ENCODE measurements at places on chromosomes 3 and 15.

GRCh38 chr3:35690271-35690670 lies 50.9 kb downstream of the ARPP21 start:
- no peak for DNase-seq

- DNase-seq: no peak
Observed at GRCh38 chr3:197675951-197676350, 60.8 kb downstream of the RUBCN start.

DNA sequence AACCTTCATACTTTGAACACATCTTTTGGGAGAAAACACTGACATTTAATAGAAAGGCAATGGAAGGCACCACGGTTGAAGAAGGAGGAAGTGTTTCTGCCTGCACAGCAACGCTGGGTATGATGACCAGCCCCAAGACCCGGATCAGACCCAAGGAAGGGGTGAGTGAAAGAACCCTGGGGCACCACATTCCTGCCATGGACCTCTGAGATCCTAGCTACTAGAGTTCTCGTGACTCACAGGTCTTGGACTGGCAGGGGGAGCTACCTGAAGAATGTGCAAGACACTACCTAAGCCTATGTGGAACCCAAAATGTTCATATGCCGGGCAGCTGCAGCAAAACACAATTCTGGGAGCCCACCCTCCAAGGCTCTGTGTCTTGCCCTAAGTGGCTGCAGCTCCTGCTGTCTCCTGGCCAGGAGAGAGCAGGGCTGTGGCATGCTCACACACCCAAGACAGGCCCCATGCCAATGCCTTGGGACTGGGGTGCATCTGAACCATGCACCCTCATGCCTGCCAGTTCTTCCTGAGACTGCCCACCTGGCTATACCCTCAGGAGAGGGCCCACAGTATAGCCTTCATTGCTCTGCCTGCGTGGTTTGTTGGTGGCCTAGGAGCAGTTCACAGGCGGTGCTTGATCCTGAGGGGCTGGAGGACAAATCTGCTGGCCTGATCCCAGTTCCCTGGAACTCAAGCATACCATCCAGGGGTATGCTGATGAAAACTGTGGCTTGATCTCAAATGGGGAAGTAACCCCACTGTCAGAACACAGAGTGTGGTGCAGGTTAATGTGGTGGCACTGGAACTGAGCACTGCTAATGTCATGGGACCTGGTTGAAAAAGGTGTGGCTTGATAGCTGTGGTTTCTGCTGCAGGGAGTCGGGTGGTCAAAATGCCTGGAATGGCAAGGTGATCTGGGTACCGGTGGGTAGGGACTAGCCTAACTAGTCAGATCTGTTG lies 353.3 kb upstream of the ARHGEF26 start:
- no peak for DNase-seq

GRCh38 chr3:103873021-103873420 lies 1438.2 kb downstream of the ZPLD1 start:
- DNase-seq: no peak

GRCh38 chr15:47293466-47294162 lies 423.7 kb upstream of the SEMA6D start:
- peak; percentile 92 for DNase-seq

DNA sequence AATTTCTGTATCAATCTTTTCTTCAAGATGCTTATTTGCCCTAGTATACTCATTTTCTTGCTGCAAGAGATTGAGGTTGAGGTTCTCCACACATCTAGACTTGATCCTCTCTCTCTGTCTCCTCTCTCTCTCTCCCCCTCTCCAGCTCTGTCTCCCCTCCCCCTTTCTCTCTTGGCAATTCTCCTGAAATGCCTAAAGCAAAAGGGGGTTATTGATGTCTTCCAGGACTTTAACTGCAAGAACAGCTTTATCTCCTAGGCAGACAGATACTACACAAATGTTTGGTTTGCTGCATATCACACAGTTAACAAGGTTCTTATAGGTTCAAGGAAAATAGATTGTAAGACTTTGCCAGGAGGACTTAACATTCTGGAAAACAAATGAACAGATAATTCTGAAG lies 52.1 kb downstream of the TMEM212 start:
- no peak for DNase-seq

- DNase-seq: no peak
Observed at GRCh38 chr15:44145495-44145894, 49.6 kb downstream of the FRMD5 start.

GRCh38 chr15:51621936-51622603 lies 501 bp downstream of the DMXL2 start:
- DNase-seq: peak; percentile 57

GRCh38 chr3:54759166-54759565 lies 168.7 kb downstream of the LRTM1 start:
- DNase-seq: no peak

GRCh38 chr15:70299931-70300869 lies 202.5 kb upstream of the TLE3 start:
- DNase-seq: no peak

GRCh38 chr3:127307112-127307835 lies 19.4 kb upstream of the PRR20G start:
- DNase-seq: no peak

DNA sequence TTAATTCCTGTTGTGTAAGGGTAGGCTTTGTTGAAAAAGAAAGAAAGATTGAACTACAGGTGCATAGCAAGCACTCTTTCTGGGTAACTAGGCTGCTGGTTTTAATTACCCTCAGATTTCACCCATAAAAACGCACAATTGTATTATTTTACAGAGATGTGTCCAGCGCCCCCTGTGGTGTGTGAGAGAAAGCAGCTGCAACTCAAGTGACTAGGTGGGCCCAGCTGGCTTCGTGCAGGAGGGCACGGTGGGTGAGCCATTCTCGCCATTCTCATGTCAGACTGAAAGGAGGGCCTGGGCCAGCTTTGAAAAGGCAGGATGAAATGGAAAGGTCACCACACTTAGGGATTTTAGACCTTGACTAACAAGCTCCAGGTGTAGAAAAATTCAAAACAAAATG lies 122.6 kb downstream of the LRIG1 start:
- no peak for DNase-seq

GRCh38 chr3:69443457-69443920 lies 57.6 kb upstream of the FRMD4B start:
- peak; percentile 16 for DNase-seq

- DNase-seq: no peak
Observed at GRCh38 chr3:153282355-153282754, 120.3 kb downstream of the RAP2B start.

- peak; percentile 27 for DNase-seq
Observed at GRCh38 chr15:24878153-24878552, 76.6 kb upstream of the SNRPN start.

DNA sequence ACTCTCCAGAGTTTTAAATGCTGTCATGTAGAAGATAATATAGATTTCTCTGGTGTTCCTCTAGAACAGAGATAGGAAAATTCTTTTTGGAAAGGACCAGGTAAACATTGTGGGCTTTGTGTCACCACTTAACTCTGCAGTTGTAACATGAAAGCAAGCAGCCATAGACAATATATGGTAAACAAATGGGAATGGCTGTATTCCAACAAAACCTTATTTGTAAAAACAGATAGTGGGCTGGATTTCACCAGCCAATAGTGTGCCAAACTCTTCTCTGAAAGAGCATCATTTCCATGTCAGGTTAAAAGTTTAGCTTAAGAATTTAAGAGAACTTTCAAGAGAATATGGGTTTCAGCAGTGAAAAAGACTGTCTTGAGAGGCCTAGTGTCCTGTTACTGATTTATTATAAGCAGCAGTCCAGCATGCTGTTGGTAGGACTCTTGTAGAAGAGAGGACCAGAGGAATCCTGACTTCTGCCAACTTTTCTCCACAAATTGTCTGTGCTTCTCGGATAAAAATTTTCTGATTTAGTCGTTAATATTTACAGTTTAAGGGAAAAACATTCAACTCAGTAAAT lies 107.7 kb downstream of the TCF12 start:
- DNase-seq: peak; percentile 28

- DNase-seq: peak; percentile 24
Observed at GRCh38 chr15:90087454-90088154, 14.7 kb downstream of the IDH2 start.

GRCh38 chr3:185655426-185656320 lies 69.6 kb downstream of the SENP2 start:
- DNase-seq: no peak

- DNase-seq: no peak
Observed at GRCh38 chr3:155370198-155370597, 76.7 kb upstream of the STRIT1 start.

DNA sequence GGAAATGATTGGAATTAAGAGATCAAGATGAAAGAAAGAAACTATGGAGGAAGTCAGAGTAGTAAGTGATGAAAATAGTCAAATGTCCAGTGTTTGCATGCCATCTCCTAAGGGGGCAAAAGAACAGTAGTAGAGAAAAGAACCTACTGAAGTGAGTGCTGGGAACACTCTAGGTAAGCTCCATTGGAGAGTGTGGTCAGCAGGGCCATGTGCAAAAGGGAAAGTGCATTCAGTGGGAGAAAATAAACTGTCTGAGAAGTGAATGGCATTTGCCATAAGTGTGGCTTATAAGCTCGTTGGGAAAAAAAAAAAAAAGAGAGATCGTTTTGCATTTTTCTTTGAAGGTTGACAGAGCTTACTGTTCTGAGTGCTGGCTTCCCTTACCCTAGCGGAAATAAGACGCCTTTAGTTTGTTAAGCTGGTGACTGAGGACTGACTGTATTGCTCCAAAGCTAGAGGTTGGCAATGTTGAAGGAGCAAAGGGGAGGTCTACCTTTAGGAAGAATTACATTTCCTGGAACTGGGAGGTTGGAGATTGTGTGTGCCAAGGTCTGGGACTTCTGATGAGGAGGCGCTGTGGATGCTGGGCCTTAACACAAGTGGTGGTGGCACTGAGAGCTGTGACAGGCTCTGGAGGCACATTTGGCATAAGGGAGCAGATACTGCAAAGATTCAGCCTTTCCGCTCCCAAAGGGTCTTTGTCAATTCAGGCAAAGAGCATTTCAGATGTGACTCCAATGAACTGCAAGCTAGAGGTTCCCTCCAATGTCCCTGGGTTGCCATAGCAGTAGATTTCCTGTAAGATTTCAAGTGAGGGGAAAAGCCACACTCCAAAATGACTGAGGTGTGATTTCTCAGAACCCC lies 287.8 kb upstream of the SATB1 start:
- no peak for DNase-seq

- peak; percentile 72 for DNase-seq
Observed at GRCh38 chr15:68930268-68931022, at the start of gene SPESP1. SPESP1 (plus strand) TSS chr15:68930525; CDS start chr15:68930654, 129 bp downstream.

DNA sequence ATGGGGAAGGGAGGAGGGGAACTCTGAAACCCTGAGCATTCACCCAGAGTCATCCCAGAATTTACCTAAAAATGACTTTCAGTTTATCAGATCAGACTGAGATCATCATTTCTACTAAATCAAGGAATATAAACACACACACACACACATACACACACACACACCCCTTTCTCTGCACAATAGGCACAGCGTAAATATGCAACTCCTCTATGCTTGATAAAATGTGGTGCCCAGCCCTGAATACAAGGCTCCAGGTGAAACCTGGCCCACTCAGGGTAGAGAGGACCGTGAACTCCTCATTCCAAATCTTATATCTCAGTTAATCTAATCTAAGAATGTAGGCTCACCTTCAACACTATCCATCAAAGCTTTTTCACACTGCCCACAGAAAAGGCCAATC lies 31.8 kb upstream of the SEC22A start:
- no peak for DNase-seq

- peak; percentile 35 for DNase-seq
Observed at GRCh38 chr3:53375019-53375418, 27.7 kb upstream of the DCP1A start.

DNA sequence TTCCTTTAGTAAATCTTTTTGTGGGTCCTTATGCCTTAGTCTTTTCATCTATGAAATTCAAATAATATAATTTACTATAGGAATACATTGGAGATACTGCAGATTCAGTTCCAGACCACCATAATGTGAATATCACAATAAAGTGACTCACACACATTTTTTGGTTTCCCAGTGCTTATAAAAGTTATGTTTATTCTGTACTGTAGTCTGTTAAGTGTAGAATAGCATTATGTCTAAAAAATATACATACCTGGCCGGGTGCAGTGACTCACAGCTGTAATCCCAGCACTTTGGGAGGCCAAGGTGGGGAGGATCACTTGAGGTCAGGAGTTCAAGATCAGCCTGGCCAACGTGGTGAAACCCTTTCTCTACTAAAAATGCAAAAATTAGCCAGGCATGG lies 53.9 kb upstream of the PAQR5 start:
- no peak for DNase-seq

- DNase-seq: peak; percentile 79
Observed at GRCh38 chr15:85407421-85408269, 27.2 kb downstream of the AKAP13 start.

- DNase-seq: no peak
Observed at GRCh38 chr3:157368171-157368570, 68.5 kb upstream of the PTX3 start.

DNA sequence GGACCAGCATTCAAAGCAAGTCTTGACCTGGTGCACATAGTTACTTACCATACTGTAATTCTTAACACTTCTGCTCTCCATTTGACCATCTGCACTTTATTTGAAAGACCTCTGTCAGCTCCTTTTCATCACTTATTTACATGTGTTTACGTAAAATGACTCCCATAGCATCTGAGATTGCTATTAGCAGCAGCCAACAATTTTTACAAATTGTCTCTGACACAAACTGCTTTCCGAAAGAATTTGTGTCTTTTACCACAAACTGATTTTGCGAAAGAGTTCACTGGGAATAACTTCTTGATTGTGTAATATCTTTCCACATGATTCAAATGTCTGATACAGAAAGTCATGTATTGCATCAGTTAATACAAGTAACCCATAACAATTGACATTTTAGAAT lies 144.1 kb upstream of the PEX5L start:
- DNase-seq: peak; percentile 94

- no peak for DNase-seq
Observed at GRCh38 chr3:142963234-142963515, 299 bp downstream of the PAQR9 start.

GRCh38 chr3:63202529-63202928 lies 75.6 kb upstream of the SYNPR start:
- no peak for DNase-seq

DNA sequence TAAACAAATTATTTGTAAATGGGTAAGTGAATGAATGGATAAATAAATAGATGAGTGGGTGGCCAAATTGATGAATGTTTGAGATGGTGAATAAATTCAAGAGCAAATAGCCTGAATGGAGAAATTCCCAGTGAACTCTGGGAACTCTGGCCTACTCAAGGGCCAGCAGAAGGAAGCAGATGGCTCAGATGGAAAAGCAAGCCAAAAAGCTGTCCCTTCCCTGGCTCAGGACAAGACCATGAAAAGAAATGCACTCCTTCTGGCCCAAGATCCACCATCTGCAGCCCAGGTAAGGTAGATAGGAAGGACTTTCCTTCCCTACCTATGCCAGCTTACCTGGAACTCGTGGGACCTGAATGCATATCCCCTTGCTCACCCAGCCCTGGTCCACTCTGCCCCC lies 37.6 kb upstream of the CLDN18 start:
- DNase-seq: no peak

DNA sequence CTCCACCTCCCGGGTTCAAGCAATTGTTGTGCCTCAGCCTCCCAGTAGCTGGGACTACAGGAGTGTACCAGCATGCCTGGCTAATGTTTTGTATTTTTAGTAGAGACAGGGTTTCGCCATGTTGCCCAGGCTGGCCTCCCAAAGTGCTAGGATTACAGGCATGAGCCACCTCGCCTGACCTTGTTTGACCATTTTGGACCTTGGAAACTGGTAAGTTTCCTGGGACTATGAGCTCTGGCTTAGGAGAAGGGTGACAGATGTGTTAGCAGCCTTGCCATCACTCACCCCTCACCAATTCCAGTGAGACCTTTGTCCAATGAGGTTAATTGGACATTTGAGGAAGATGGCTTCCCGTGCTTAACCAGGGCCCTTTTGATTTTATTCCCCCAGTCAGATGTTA lies 19.9 kb downstream of the DNASE1L3 start:
- DNase-seq: no peak

Measured in AG10803 (cell line).